Activated gamma-delta T cell (primary cell): ENCODE measurements at places on chromosomes 4 and X.

DNA sequence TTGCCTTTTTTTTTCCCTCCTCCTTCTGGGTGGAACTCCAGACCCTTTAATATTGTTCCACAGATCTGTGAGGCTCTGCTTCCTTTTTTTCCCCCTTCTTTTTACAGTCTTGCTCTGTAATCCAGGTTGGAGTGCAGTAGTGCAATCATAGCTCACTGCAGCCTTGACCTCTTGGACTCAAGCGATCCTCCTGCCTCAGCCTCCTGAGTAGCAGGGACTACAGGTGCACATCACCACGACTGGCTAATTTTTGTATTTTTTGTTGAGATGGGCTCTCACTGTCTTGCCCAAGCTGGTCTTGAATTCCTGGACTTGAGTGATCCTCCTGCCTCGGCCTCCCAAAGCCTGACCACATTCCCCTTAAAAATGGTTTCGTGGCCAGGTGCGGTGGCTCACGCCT is 26.8 kb downstream of the NSD2 start:
- DNase-seq: no peak

- DNase-seq: no peak
Measured at GRCh38 chr4:140070973-140071372, 83.0 kb downstream of the MAML3 start.

DNA sequence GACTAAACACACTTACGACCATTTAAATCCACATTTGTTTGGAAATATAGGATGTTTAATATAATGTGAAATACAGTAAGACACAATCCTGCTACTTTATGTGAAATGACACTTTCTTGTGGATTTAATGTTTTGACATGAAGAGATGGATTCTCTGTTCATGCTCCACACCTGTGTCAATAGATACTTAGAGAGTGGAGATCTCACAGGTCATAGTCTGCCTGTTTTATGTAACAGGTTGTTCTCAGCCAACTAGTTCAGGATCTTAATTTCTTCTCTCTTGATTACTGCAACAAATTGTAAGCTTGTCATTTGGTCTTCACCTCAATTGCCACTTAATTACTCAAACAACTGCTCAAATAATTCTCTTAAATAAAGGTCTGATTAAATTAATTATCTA is 1621.2 kb downstream of the PCDH7 start:
- no peak for DNase-seq

GRCh38 chr4:167119392-167119791 is 114.9 kb downstream of the SPOCK3 start:
- no peak for DNase-seq

GRCh38 chr4:36224972-36225903 is 19.1 kb downstream of the ARAP2 start:
- DNase-seq: no peak
